ENCODE measurements at places on chromosomes 6 and 20.

GRCh38 chr6:63527658-63528514 lies 44.4 kb upstream of the LOC128125822 start:
- no peak for DNase-seq

DNA sequence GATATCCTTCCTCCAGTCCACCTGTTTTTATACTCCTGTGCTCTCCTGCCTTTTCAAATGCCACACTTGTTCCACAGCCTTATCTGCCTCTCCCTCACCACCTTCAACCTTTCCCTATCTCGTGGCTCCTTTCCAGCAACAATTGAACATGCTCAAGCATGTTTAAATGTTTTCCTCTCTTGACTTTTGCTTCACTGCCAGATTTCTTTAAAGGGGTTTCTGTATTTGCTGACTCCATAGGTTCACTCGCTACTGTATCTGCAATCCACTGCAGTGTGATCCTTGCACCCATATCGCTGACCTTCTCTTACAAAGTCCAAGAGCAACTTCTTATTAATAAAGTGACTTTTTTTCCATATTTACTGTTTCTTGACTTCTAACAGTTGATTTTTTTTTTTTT lies 11.2 kb upstream of the GMNN start:
- DNase-seq: no peak

- DNase-seq: no peak
Observed at GRCh38 chr20:54456423-54456822, 19.0 kb upstream of the DOK5 start.

DNA sequence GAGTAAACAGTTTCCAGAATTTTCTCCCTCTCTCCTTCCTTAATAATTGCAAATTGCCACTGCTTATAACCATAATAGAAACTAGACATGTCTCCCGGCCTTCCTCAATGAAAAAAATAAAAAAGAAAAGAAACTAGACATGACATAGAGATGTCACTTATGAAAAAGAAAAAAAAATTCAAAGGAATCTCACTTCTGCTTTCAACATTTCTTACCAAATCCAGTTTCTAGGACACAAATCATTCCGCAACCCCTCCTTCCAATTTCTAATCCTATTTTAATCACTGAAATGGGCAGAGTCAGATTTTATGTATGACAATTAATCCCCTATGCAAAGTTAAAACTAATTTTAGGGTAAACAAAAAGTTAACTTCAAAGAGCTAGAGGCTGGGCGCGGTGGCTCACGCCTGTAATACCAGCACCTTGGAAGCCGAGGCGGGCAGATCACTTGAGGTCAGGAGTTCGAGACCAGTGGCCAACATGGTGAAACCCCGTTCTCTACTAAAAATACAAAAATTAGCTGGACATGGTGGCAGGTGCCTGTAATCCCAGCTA lies 40.1 kb upstream of the EEF1A1 start:
- no peak for DNase-seq

GRCh38 chr6:24195836-24196597 lies 70.0 kb downstream of the NRSN1 start:
- DNase-seq: no peak

DNA sequence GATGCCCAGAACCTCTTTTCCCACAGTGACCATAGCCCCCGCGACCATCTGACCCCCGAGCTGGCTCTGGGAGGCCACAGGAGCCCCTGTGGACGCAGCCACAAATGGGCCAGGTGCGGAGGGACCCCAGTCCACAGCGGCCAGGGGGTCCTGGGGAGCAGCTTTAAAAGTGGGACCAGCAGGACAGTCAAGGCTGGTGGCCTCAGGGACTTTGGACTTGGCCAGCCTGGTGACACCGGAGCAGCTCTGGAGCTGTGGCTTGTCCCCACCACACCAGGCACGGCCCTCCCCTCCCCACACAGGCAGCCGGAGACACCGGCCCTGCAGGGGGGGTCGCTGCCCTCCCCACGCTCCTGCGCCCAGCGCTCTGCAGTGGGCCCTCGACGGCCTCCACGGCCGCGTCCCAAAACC lies 3.5 kb downstream of the FNDC11 start:
- no peak for DNase-seq

DNA sequence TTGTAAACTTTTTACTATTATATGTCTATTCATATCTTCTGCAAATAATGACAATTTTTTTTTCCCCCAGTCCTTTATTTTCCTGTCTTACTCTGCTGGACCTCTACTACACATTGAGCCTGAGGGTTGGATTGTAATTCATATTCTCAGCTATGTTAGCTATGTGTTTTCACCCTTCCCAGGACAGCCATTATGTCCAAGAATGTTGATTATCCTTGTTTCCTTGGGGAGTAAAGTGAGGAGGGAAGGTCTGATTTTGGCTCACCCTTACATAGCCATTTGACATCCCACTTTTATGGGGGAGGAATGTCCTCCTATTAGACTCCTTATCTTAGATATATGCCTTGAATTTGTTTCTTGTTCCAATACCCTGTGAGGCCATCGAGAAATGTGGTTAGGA lies 17.6 kb upstream of the TBC1D32 start:
- DNase-seq: no peak

DNA sequence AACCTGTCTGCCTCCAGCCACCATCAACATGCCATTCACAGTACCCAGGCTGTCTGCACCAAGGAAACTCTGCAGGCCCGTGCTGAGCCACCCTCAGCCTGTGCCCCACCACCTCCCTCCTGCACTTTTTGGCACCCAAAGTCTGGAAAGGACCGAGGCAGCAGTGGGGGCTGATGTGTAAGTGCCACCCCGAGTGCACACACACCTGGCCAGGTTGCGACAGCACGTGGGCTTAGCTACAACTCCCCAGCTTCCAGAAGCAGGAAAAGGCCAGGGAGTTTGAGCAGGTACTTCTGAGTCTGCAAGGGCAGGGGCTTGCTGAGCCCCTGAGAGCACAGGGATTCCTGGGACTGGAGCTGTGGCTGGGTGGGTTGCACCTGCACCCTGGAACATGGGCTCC lies 303.3 kb upstream of the OPRM1 start:
- no peak for DNase-seq

DNA sequence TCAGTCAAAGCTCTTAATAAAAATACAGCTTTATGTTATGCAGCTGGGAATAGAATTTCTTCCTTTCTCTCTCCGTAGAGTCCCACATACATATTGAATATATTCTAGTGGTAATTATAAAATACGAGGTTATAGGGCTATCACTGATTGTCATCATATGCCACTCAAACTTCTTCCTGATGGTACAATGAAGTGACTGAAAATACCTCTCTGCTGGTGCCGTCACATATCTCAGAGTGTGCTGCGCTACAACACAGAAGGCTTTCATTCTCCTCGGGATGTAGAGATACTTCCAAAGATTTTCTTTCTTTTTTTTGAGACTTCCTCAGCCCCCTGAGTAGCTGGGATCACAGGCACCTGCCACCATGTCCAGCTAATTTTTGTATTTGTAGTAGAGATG lies 249.9 kb downstream of the BTBD9 start:
- no peak for DNase-seq

- DNase-seq: peak; percentile 35
Observed at GRCh38 chr20:17530716-17531664, at the start of gene BFSP1. TSS of gene BFSP1 (minus strand) at chr20:17531379. CDS start at chr20:17531329, 50 bp downstream.

All from CD4-positive, alpha-beta T cell treated with Interleukin-21 for 1 hour (primary cell).